NCI-H2081 treated with DMSO at 0.1 percent for 48 hours (cell line): ENCODE measurements at places on chromosomes 5 and 9.

DNA sequence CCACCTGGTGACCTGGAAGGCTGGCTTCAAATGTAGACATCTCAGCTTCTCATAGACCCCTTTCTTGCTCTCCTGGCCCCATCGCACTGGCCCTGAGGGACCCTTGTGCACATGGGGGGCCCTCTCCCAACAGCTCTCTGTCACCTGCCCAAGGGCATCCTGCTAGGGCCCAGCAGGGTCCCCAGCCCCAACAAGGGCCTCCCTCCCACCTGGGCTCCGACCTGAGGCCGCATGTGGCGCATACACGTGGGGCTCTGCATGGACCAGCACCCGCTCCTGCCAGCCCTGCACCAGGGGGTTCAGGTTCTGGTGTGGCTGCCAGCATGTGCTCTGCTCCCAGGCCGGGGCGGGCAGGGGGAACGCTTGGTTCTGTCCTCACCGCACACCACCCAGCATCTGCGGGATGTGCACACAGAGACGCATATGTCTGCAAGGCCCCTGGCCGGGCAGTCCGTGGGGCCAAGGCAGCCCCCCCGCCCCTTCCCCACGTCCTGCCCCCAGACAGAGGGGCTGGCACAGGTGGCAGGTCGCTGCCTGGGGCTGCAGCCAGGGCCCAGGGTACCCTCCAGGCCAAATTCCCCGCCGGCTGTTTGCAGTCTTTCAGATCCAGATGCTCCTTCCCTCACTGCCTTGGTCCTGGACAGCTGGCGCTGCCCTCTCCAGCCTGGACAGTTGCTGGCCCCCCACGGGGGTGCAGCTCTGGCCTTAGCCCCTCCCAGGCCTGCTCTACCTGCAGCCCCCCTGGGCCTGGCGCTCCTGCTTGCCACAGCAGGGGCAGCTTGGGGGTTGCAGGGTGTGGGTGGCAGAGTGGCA lies 17.9 kb upstream of the NRARP start:
- DNase-seq = no peak

DNA sequence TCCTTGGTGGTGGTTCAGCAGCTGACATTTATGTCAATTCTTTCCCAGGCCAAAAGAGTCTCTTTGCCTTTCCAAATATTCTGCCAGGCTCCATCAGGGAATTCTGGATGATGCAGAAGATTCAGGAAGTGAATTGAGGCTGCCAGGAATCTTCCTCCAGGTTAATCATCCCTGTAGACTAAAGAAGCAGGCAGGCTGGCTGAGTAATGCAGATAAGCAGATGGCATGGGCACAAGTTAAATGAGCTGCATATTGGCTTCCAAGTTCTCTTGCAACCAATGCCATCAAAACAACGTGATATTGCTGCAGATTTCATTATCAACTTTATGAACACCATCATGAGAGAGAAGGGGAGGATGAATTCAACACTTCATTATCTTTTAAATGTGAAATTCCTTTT lies 324.5 kb downstream of the KCNN2 start:
- no peak for DNase-seq

- no peak for DNase-seq
Observed at GRCh38 chr9:87812375-87813118, 70.1 kb upstream of the SPATA31E1 start.

DNA sequence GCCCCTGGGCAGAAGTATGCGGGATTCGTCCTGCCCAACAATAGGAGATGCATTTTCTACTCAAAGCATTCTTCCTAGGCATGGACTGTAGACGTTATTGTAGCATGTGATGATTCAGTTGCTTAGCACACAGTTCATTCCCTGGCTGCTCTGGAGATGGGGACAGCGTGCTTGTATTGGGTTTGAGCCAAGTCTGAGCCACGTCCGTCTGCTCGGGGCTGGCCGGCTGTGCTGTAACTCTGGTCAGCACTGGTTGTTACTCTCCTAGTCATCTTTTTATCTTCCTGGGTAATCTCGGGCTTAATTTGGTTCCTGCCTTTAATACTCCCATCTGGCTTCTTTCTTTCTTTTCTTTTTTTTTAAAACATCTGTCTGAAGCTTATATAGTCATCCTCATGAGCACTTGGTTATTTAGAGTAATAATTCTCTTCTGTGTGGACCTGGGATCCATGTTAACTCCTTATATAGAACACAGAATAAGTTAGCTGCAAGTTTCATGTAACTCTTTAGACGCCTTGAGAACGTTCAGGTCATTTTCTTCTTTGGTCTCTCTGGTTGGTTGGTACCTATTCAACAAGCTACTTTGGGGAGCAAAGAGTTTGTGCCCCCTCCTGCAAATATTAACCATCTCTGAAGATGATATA lies 118.8 kb upstream of the RPS23 start:
- DNase-seq = no peak

DNA sequence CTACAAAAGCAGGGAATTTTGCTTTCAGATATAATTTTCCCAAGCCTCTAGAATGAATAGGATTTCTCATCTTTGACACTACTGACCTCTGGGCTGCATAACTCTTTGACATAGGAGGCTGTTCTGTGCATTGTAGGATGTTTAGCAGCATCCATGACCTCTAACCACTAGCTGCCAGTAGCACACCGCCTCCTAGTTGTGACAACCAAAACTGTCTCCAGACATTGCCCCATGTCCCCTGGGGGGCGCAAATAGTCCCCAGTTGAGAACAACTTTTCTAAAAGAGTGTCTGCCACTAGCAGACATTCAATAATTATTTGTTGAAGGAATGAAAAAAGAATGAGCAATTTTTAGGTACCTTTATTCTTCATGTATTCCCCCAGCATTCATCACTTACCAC lies 51.8 kb downstream of the POU4F3 start:
- DNase-seq = no peak

- no peak for DNase-seq
Observed at GRCh38 chr9:32644698-32645097, 9.2 kb upstream of the TAF1L start.

DNA sequence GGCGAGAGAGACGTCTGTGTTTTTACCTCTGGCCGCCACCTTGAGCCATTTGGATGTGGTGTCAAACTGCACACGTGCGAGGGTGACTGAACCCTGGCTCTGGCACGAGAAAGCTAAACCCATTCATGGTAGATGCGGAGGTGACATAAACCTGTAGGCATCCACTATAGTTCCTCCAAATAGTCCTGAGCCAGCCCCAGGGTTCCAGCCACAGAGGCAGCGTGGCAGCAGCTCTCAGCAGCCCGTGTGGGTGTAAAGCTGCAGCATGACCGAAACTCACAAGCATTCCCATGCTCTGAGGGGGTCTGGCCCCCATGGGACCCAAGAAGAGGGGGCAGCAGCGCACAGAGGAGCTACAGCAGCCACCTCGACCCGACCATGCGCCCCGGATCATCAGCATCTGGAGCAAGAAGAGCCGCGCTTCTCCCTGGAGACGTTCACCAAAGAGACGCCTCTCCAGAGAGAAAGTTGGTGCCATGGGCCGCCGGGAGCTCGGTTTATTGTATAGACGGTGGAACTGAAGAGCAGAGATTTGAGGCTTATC lies 303.8 kb upstream of the IRX4 start:
- DNase-seq = no peak

DNA sequence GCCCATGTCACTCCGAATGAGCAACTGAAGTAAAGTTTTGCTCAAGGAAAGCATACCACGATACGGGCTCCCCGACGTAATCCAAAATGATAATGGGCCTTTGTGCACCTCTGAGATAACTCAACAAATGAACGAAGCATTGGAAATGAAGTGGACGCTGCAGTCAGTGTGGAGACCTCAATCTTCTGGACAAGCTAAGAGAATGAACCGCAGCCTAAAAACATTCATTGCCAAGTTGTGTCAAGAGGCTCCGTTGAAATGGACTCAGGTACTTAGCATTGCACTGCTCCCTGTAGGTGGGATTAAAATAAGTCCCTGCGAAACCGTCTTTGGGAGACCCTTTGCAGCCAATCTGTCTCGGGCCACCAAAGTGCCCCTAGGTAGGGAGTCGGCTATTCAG lies 3.9 kb upstream of the LCN9 start:
- DNase-seq = no peak

DNA sequence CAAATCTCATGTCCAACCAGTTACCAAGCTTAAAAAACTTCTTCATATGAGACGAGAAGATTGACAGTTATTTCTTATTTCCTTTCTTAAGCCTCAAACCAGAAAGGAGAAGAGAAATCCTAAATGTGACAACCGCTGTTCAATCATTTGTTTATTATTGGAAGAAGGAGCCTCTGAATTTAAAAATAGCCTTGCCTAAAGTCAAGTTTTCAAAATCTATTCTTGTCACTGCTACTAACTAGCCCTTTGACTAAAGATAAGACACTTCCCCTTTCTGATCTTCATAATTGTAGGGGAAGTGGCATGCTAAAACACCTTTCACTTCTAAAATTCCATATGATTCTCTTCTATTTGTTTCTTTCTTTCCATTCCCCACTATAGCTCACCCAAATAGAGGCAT lies 106.2 kb upstream of the EMB start:
- DNase-seq = no peak

DNA sequence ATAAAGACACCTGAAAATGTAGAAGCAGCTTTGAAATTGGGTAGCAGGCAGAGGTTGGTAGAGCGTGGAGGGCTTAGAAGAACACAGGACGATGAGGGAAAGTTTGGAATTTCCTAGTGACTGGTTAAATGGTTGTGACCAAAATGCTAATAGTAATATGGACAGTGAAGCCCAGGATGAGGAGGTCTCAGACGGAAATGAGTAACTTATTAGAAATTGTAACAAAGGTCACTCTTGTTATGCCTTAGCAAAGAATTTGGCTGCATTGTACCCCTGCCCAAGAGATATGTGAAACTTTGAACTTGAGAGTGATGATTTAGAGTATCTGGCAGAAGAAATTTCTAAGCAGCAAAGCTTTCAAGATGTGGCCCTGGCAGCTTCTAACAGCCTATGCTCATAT lies 382.5 kb downstream of the KCNN2 start:
- no peak for DNase-seq

DNA sequence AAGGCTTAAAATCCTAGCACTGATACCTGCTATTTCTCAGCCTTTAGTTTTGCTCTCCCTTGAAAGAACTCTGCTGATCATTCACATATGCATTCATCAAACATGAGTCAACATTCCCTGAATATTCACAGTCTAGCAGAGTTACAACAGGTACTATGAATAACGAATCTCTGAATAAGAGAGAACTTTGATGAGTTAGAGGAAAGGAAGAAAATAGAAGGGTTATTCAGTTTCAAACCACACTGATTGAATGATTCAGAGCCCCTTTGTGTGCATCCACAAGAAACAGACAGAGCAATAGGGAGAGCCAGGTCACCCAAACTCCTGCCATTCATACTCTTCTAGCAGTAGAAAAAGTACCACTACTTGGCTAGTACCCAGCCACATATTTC lies 36.0 kb downstream of the FOXD1 start:
- DNase-seq = no peak

DNA sequence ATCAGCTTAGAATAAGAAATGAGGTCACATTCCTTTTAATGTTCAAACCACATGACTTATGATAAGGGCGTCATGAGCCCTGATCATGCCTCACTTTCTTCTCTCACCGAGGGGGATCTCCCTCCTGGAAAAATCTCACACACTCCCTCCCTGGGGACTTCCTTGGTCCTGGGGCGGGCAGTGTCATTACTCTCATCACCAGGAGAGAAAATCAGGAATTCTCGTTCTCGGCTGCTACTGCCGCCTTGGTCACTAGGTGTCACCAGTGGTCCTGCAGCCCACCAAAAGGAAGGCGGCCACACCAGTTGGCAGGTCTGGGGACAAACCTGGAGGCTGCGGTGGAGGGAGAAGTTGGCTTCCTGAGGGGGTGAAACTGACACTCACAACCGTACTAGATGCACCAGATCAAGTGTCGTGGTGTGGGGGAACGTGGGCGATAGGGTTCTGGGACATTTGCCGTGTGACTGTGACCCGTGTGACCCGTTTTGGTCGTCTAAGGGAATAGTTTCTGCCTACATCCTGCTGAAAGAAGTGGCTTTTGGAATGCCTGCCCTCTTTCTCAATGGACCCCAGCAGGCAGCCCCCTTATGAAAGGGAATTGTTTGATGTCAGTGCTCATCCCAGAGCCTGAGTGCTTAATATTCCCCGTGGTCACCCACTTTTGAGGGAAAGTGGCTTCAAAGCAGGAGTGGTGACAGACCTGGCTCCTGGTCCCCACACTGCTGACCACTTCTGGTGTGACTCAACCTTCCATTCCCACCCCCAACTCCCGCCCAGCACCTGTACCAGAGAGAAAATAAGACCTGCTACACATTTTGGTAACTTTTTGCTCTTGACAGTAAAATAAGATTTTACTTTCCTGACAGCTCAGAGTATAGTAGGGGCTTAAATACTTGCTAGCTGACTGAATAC lies 63.2 kb downstream of the ACER2 start:
- peak; percentile 21 for DNase-seq

DNA sequence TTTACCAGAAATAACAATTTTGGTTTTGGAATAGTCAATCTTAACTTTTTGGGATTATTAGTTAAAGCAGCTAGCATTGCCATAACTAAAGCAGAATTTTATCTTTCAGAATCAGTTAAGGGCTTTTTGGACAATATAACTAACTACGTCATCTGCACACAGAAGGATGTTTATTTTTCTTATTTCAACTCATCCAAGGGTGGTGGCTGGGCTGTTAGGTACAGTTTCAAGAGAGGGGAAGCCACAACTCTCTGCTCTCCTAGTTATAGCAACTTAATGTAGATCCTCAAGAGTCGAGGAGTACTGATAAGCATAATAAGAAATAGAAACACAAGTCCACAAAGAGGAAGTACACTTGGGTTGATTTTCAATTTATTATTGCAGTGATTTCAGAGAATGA lies 65.6 kb downstream of the ANKRD55 start:
- DNase-seq = no peak

DNA sequence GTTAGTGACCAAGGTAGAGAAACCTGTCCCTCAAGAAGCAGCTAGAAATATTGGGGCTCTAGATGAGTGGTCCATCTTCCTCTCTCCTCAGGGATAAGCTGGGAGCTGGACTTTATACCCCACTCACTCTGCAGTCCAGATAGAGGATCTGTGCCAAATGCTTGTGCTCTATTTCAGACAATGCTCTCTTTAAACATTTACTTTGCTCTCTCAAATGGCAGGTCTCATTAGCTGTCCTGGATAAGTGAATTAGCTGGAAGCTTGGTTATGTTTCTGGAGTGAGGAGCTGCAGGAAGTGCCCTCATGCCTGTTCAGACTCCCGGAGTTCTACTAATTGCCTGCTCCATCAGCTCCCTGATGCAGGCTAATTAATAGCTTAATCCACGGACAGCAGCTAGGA lies 151.1 kb upstream of the CCDC152 start:
- no peak for DNase-seq

DNA sequence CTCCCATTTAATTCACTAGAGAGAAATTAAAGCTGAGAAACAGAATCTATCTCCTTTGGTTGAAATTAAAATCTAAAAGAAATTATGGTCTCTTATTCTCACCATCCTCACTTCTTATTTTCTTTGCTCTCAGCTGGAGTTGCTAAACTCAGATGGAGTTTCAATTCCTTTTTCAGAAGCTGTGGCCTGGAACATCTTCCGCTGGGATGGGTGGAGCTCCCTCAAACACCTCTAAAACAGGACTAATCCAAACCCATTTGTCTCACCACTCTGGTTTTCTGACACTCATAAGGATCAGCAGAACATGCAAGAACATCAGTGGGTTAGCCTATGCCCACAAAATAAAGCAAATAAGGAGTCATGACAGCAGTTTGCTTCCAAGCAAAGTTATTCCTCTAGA lies 39.6 kb upstream of the CEP78 start:
- no peak for DNase-seq
